ENCODE measurements at places on chromosomes 1 and 21. TPM values are rescaled to one million over a fixed set of nuclear protein-coding genes. Genes with fewer than 3 reads are reported as not detected.

Gene GSTM4
- total RNA-seq = 16.1 TPM

Gene C1orf94
- not detected for total RNA-seq

Gene OR2C3
- not detected for total RNA-seq

Gene SNRNP40
- 87.9 TPM for total RNA-seq

Gene CTSS
- total RNA-seq = 91.1 TPM

Gene PRR9
- total RNA-seq = not detected

- no peaks in the 10 kb centered on the region for H3K36me3 ChIP-seq
- DNase-seq = no peak
- H3K4me1 ChIP-seq = no peaks in the 10 kb centered on the region
- no peak overlapping the region for H3K4me3 ChIP-seq
These were observed 2.8 kb upstream of the HAPLN2 start for GRCh38 chr1:156616463-156616862.

DNA sequence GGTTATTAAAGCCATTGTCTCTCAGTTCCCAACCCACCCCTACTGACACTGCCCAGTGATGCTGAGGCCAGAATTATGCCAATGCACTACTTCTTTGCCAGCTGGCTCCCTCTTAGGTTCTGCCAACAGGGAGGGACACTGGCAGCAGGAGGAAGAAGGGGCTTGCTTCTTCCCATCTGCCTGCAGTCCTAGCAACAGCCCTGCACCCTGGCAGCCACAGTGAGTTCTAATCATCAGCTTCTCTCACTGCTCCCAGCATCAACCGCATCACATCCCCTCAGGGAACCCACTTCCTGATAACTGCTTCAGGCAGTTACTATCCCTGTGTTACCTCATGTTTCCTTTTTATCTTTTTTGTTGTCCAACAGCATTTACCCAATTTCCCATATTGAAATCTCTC, 86.2 kb downstream of the UBR4 start:
- peaks cover 68% of the 10 kb centered on the region for H3K36me3 ChIP-seq
- peaks cover 22% of the 10 kb centered on the region for H3K4me1 ChIP-seq
- H3K27me3 ChIP-seq = no peaks in the 10 kb centered on the region
- H3K27ac ChIP-seq = peak overlapping the region; percentile 25
- DNase-seq = no peak

DNA sequence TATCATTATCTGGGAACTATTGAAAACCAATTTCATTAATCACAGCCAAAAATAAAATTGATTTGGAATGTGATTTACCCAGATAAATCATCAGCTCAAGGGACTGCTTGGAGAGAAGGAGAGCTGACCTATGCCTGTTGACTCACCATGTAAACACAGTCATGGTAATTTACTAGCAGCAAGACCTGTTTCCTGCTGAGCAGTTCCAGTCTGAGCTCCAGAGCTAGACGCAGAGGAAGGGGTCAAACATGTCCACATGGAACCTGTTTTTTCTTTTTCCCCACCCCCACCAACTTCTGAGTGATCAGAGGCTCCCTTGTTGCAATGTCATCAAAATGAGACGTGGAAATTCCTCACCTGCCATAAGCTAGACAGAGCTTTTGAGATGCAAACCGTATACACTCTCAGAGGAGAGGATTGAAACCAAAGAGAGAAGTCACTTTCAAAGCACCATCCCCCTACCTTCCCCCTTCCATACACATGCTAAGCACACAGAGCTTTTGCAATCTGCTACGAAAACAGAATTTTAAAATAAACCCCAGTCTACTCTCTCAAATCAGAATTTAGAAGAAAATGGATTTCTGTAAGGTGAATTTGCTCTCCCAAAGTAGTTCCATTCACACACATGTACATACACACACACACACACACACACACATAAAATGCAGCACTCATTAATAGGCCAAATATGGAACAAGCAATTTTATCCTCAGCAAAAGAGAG, 55.9 kb upstream of the PTGFRN start:
- no peaks in the 10 kb centered on the region for H3K27me3 ChIP-seq
- no peak overlapping the region for H3K27ac ChIP-seq
- no peak for DNase-seq
- H3K4me1 ChIP-seq = peaks cover 5% of the 10 kb centered on the region
- H3K36me3 ChIP-seq = no peaks in the 10 kb centered on the region

DNA sequence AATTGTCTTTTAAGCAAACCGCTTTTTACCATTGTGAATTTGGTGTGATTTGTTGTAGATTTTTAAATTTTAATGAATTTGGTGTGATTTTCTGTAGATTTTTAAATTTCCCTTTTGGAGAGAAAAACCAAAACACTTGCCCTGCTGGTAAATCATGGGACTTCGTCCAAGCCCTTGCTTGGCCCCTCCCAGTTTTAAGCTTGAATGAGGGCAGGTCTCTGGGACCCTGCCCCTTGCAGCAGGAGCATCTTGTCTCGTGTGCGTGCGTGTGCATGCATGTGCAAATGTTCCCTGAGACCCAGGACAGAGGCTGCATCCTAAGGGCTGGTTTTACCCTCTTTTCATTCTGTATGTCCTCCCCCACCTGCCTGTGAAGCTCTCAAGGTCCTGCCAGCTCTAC, 248.6 kb downstream of the GREM2 start:
- no peaks in the 10 kb centered on the region for H3K4me1 ChIP-seq
- H3K36me3 ChIP-seq = no peaks in the 10 kb centered on the region
- H3K27me3 ChIP-seq = no peaks in the 10 kb centered on the region
- no peak for DNase-seq
- no peak overlapping the region for H3K4me3 ChIP-seq

GRCh38 chr1:69201716-69202115, 366.0 kb upstream of the LRRC7 start:
- H3K4me1 ChIP-seq = no peaks in the 10 kb centered on the region
- no peaks in the 10 kb centered on the region for H3K36me3 ChIP-seq
- no peak overlapping the region for H3K4me3 ChIP-seq
- no peaks in the 10 kb centered on the region for H3K27me3 ChIP-seq
- DNase-seq = no peak

- peaks cover 7% of the 10 kb centered on the region for H3K4me1 ChIP-seq
- no peak overlapping the region for H3K27ac ChIP-seq
- no peaks in the 10 kb centered on the region for H3K27me3 ChIP-seq
- no peak for DNase-seq
- no peaks in the 10 kb centered on the region for H3K36me3 ChIP-seq
These were observed 71.0 kb downstream of the HIVEP3 start for GRCh38 chr1:41847733-41848132.
